ENCODE measurements at places on chromosomes 6 and 20.

- DNase-seq, result no peak
Observed at GRCh38 chr20:1565461-1565860, 8.0 kb upstream of the SIRPD start.

GRCh38 chr6:98980819-98981218 lies 33.1 kb upstream of the FBXL4 start:
- DNase-seq, result no peak

GRCh38 chr6:38723783-38724182 lies 8.7 kb downstream of the DNAH8 start:
- DNase-seq, result no peak

DNA sequence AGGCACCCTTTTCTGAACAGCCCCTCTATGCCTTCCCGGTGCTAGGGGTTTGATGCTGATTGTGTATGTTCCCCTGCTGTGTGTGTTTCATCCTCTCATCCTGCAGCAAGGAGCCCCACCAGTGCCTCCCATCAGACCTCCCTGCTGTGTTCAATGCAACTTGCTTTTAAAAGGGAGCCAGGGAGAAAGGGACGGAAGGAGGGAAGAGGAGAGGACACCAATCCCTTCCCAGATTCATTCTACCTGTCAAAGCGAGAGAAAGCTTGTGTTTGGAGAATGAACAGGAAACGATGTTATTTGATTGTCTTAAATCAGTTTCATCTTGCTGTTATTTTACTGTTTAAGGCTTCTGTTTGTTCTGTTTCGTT lies 259.2 kb downstream of the ADGB start:
- peak; percentile 62 for DNase-seq

GRCh38 chr6:161105408-161105807 lies 113.8 kb downstream of the MAP3K4 start:
- no peak for DNase-seq
